ENCODE measurements at places on chromosomes 1 and 21. TPM values are rescaled to one million over a fixed set of nuclear protein-coding genes. Genes with fewer than 3 reads are reported as not detected.

GRCh38 chr21:20729376-20729775 lies 268.8 kb upstream of the NCAM2 start:
- no peak for DNase-seq

GRCh38 chr1:30697571-30698376 lies 25.6 kb downstream of the MATN1 start:
- DNase-seq, result no peak

OR2T33 gene
- polyA plus RNA-seq, result not detected

- no peak for DNase-seq
Observed at GRCh38 chr1:52072291-52072690, 16.2 kb downstream of the BTF3L4 start.

ANGPTL3 gene
- polyA plus RNA-seq, result 6.6 TPM

DNA sequence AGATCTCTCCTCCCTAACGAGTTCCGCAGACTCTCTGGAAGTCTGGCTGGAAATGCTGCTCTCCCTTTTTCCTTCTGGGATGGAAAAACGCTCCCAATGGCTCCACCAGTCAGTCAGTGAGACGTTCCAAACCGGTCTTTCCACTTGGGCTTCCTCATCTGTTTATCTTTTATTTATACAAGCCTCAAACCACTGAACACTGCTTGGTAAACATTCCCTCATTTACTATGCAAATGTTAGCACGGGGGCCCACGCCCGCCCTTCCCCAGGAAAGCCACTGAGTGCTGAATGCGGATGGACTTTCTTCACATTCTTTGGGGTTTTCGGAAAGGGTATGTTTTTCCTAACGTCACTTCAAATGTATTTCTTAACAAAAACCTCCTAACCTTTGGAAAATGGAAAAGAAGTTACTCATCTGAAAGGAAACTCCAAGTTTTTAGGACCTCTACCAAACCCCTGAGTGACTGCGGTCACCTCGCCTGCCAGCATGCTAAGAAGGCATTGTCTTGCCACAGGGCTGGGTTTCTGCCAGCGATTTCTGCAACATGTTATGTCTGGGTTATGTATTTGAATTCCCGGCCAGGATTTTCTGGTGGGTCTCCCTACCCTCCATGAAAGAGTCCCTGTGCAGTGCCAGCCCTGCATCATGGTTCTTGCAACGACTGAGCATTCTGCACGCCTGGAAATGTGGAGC lies 14.0 kb upstream of the UMODL1 start:
- DNase-seq, result no peak

GRCh38 chr1:15937706-15938168 lies 38.2 kb downstream of the ZBTB17 start:
- DNase-seq, result no peak

- DNase-seq, result no peak
Observed at GRCh38 chr1:180424848-180425457, 77.4 kb downstream of the ACBD6 start.

GRCh38 chr1:16189003-16189402 lies 23.4 kb downstream of the ARHGEF19 start:
- no peak for DNase-seq

GRCh38 chr1:9766759-9767442 lies 56.9 kb downstream of the CLSTN1 start:
- no peak for DNase-seq

TNFRSF4 gene
- polyA plus RNA-seq, result 1.5 TPM

- no peak for DNase-seq
Observed at GRCh38 chr1:16451841-16452528, 11.5 kb downstream of the NECAP2 start.
